Natural killer cell treated with Interleukin-12 subunit alpha and Interleukin-12 subunit beta and Interleukin-15 and Interleukin-18, amount 100 ng/mL, for 72 hours (primary cell): ENCODE measurements at places on chromosomes 3 and 15. TPM values are rescaled to one million over a fixed set of nuclear protein-coding genes. Genes with fewer than 3 reads are reported as not detected.

The ROBO2 gene
- total RNA-seq, result not detected

GRCh38 chr3:184800349-184800930, 11.5 kb upstream of the VPS8 start:
- no peak overlapping the region for H3K4me3 ChIP-seq
- peaks cover 6% of the 10 kb centered on the region for H3K4me1 ChIP-seq
- H3K27me3 ChIP-seq, result peaks cover 32% of the 10 kb centered on the region
- peaks cover 4% of the 10 kb centered on the region for H3K36me3 ChIP-seq

The PTX3 gene
- total RNA-seq, result not detected

The RTP1 gene
- not detected for total RNA-seq

GRCh38 chr3:123344175-123344906, 104.5 kb downstream of the ADCY5 start:
- H3K4me3 ChIP-seq, result no peak overlapping the region
- peaks cover 15% of the 10 kb centered on the region for H3K27me3 ChIP-seq
- H3K4me1 ChIP-seq, result no peaks in the 10 kb centered on the region
- no peak for DNase-seq

DNA sequence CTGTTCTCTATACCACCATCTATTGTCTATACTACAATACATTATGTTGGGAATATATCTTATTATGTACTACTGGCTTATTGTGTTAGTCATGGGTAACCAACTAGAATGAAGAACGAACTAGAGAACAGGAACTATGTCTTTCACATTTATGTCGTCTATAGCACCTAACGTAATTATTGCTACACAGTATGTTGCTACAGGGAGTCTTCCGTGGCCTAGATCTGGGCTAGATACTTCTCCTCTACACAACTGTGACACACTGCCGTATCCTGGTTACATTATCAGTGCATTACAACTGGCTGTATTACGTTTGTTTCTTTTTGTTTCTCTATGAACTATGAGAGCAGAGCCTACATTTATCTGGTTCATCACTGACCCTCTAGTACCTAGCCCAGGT, 34.0 kb downstream of the SCG5 start:
- H3K27ac ChIP-seq, result no peak overlapping the region
- H3K4me1 ChIP-seq, result no peaks in the 10 kb centered on the region
- H3K27me3 ChIP-seq, result peaks cover 2% of the 10 kb centered on the region

The PLA2G4D gene
- total RNA-seq, result not detected

DNA sequence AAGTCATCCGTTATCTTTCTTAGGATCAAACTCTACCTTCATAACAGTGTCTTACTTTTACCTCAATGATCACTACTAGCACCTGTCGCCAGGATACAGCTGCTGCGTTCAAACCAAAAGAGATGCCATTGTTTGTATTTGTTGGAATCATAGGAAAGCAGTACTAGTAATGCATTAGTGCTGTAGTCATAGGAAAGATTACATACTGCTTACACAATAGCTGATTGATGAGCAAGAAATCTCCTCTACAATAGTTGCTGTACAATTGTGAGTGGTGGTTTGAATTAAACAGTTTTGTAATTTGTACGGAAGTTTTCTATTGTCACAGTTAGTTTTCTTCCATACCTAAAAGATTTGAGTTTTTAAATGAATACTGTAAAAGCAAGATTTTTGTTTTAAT, 21.4 kb downstream of the ACAP2 start:
- DNase-seq, result no peak
- H3K27ac ChIP-seq, result no peak overlapping the region
- no peaks in the 10 kb centered on the region for H3K27me3 ChIP-seq
- no peak overlapping the region for H3K4me3 ChIP-seq
- H3K4me1 ChIP-seq, result peaks cover 27% of the 10 kb centered on the region

- peak overlapping the region; percentile 100 for H3K4me3 ChIP-seq
- H3K27me3 ChIP-seq, result peaks cover 52% of the 10 kb centered on the region
- no peak for DNase-seq
- H3K36me3 ChIP-seq, result peaks cover 7% of the 10 kb centered on the region
Measured at GRCh38 chr3:27724459-27725197, 2.5 kb upstream of the EOMES start.

The EEFSEC gene
- 20.8 TPM for total RNA-seq

The CTXN2 gene
- total RNA-seq, result not detected

GRCh38 chr3:57582474-57583168, 14.5 kb downstream of the ARF4 start:
- H3K4me3 ChIP-seq, result no peak overlapping the region
- H3K27ac ChIP-seq, result no peak overlapping the region
- no peak for DNase-seq
- peaks cover 4% of the 10 kb centered on the region for H3K36me3 ChIP-seq

DNA sequence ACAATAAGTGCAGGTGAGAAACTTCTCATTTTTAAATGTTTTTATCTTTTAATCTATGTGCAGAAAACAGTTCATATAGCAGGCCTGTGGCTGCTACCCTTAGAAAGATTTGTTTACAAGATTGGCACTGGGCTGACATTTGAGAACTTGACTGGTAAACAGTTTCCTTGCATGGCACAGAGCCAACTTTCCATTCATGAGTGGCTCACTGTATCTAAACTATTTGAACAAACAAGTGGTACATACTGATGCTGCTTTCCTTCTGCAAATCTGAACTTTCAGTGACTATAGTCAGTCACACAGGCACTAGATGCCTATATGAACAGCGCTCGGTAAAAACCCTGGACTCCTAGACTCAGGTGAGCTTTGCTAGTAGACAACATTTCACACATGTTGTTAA, 6.3 kb upstream of the GTPBP8 start:
- no peak for DNase-seq
- no peaks in the 10 kb centered on the region for H3K36me3 ChIP-seq
- no peak overlapping the region for H3K27ac ChIP-seq
- H3K4me1 ChIP-seq, result peaks cover 45% of the 10 kb centered on the region

DNA sequence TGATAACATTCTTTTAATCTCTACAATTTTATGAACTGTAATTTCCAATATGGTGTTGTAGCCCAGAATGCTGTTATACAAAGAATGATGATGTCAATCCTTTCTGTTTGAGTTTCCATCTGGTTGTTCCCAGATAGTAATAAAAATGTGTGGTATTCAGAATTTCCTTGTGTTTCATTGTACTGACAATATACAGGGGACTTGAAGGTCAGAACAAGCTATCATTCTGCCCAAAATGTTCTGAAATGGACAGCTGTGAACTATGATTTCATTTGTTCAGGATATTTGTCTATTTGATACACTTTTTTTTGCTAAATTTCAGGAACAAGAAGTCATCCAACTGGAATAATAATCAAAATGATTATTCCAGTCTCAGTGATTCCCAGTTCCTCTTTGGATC, 40.8 kb downstream of the C3orf62 start:
- H3K27ac ChIP-seq, result no peak overlapping the region
- DNase-seq, result no peak
- H3K4me3 ChIP-seq, result no peak overlapping the region
- peaks cover 7% of the 10 kb centered on the region for H3K27me3 ChIP-seq
- peaks cover 30% of the 10 kb centered on the region for H3K36me3 ChIP-seq
- no peaks in the 10 kb centered on the region for H3K4me1 ChIP-seq

The SLC38A3 gene
- total RNA-seq, result not detected

DNA sequence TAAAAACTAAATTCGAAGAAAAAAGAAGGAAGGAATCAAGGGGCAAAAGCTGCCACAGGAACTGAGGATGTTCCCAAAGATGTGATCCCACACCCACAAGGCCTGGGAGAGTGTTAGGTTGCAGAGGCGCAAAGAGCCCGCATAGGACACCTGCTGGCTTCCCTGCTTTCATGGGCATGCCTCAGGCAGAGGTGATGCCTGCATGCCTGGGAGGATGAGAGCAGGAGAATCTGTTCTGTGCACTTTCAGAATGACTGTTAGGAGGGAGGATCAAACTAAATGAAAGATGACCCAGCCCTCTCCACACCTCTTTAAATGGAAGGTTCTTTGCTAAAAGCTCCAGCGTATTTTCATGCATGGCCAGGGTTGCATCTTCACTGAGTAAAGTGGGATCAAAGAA, 162.4 kb downstream of the PLCL2 start:
- H3K36me3 ChIP-seq, result peaks cover 48% of the 10 kb centered on the region
- no peak overlapping the region for H3K27ac ChIP-seq
- no peaks in the 10 kb centered on the region for H3K27me3 ChIP-seq
- DNase-seq, result no peak
- peaks cover 35% of the 10 kb centered on the region for H3K4me1 ChIP-seq

GRCh38 chr3:157961665-157962064, 144.6 kb downstream of the SHOX2 start:
- H3K4me3 ChIP-seq, result no peak overlapping the region
- no peak for DNase-seq
- no peaks in the 10 kb centered on the region for H3K27me3 ChIP-seq
- H3K4me1 ChIP-seq, result no peaks in the 10 kb centered on the region
- no peaks in the 10 kb centered on the region for H3K36me3 ChIP-seq

DNA sequence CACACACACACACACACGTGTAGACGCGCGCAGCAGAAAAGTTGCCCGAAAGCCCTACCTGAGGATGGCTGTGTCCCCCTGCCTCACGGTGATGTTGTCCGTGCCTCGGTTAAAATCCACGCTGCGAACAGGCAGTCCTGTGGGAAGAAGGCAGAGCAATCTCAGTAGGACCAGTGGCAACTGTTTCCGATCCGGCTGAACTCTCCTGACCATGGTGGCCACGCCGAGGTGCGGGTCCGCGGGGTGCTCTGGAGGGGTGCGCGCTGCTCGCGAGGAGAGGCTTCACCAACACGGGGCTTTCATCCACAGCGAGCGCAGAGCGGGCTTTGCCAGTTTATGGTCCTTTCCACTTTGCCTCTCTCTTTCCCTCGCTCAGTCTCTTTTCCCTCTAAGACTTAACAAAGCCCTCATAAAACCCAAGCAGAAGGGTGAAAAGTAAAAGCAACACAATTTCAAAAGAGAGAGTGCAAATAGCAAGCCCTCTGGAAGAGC, 422 bp downstream of the LSAMP start:
- DNase-seq, result no peak
- no peaks in the 10 kb centered on the region for H3K27me3 ChIP-seq
- H3K4me3 ChIP-seq, result no peak overlapping the region
- no peaks in the 10 kb centered on the region for H3K4me1 ChIP-seq
- H3K36me3 ChIP-seq, result no peaks in the 10 kb centered on the region

DNA sequence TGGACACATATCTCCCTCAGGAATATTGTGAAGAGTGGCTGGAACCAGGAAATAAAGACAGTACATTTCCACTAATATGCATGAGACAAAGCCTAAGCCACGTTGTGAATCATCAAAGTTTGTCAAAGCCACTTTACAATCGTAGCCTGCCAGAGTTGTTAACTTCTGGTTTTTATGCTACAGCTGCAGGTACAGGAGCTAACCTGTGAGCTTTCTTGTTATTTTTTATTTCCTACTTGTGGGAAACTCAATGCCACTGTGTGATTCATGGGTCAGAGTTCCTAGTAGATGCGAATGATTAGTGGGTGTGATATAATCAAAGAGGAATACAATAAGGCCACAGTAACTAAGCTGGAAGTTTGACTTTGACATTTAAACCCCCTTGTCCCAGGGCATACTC, 44.4 kb upstream of the TEX9 start:
- H3K4me1 ChIP-seq, result no peaks in the 10 kb centered on the region
- H3K27me3 ChIP-seq, result peaks cover 21% of the 10 kb centered on the region
- no peak overlapping the region for H3K27ac ChIP-seq
- no peak for DNase-seq

- H3K4me1 ChIP-seq, result peaks cover 12% of the 10 kb centered on the region
- DNase-seq, result no peak
- H3K36me3 ChIP-seq, result no peaks in the 10 kb centered on the region
Measured at GRCh38 chr3:45795882-45796765, at the start of gene SLC6A20. SLC6A20 (minus strand) TSS chr3:45796536; CDS start chr3:45796419, 117 bp downstream.

- peaks cover 69% of the 10 kb centered on the region for H3K4me1 ChIP-seq
- no peak for DNase-seq
- H3K36me3 ChIP-seq, result peaks cover 8% of the 10 kb centered on the region
- peak overlapping the region; percentile 21 for H3K4me3 ChIP-seq
- peak overlapping the region; percentile 22 for H3K27ac ChIP-seq
Measured at GRCh38 chr3:120052225-120052624, 42.0 kb downstream of the GSK3B start.

The CPLX3 gene
- total RNA-seq, result 0.43 TPM

- H3K4me3 ChIP-seq, result no peak overlapping the region
- no peaks in the 10 kb centered on the region for H3K36me3 ChIP-seq
- DNase-seq, result no peak
- H3K27ac ChIP-seq, result no peak overlapping the region
- H3K27me3 ChIP-seq, result peaks cover 6% of the 10 kb centered on the region
Measured at GRCh38 chr3:16239780-16240179, 25.0 kb downstream of the DPH3 start.

DNA sequence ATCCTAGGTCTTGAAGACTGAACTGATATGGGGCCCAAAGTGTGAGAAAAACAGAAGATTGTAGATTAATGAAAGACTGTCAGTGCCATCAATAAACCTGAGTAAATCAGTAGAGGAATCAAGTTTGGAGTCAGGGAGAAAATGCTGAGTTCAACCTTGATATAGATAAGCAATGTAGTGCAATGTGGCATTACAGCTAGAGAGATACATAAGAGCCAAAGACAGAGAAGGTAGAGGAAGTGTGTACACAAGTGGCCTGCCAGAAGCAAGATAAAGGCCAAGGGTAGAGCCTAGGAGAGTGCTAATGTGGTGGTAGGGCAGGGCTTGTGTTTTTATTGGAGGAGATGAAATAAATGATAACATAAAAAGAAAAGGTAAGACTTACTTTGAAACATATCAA, 26.0 kb upstream of the EID1 start:
- peaks cover 18% of the 10 kb centered on the region for H3K27me3 ChIP-seq
- H3K36me3 ChIP-seq, result no peaks in the 10 kb centered on the region
- no peaks in the 10 kb centered on the region for H3K4me1 ChIP-seq
- no peak overlapping the region for H3K27ac ChIP-seq
- H3K4me3 ChIP-seq, result no peak overlapping the region

DNA sequence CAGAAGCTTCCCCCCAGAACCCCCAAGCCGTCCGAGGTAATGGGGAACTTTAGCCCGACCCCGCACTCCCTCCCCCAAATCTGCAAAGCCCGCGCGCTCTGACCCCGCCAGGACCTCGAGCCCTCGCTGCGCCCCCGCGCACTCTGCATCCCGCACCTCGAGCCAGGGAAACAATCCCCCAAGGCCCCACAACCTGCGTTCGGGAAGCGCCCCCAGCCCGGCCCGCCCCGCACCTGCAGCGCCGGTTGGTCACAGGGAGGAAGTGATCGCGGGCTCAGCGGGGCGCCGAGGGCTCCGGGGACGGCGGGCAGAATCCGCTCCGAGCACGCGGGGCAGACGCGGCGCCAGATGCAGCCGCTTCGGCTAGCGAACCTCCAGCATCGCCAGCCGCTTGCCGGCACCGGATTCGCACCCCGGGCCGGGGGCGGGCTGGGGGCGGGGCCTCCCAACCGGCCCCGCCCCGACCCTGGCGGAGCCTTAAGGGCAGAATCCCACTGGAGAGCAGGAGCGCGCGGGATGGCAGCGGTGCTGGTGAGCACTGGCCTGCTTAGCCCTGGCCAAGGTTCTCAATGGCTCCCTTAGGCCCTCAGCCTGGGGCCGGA, at the start of gene CAMKV:
Gene CAMKV (minus strand): TSS at position 382 of the 602 bp plus-strand sequence. CDS start 7,518 bp downstream, outside the sequence.
- peaks cover 2% of the 10 kb centered on the region for H3K4me1 ChIP-seq
- DNase-seq, result no peak
- no peaks in the 10 kb centered on the region for H3K36me3 ChIP-seq
- H3K4me3 ChIP-seq, result no peak within 1 kb of the TSS
- H3K27ac ChIP-seq, result no peak within 1 kb of the TSS
- H3K27me3 ChIP-seq, result peaks cover 22% of the 10 kb centered on the region

The MYNN gene
- 14.5 TPM for total RNA-seq

- peaks cover 3% of the 10 kb centered on the region for H3K4me1 ChIP-seq
- H3K36me3 ChIP-seq, result no peaks in the 10 kb centered on the region
- H3K27ac ChIP-seq, result no peak overlapping the region
- no peak overlapping the region for H3K4me3 ChIP-seq
- DNase-seq, result no peak
Measured at GRCh38 chr15:70057931-70058641, 39.6 kb downstream of the TLE3 start.

The TMCC1 gene
- 21.5 TPM for total RNA-seq

- H3K4me1 ChIP-seq, result no peaks in the 10 kb centered on the region
- DNase-seq, result no peak
- H3K36me3 ChIP-seq, result no peaks in the 10 kb centered on the region
- peaks cover 4% of the 10 kb centered on the region for H3K27me3 ChIP-seq
- no peak overlapping the region for H3K4me3 ChIP-seq
Measured at GRCh38 chr15:67303490-67304363, 49.1 kb downstream of the IQCH start.

The GOLGA6L7 gene
- total RNA-seq, result not detected
